Osteoblast (primary cell): ENCODE measurements at places on chromosomes 7 and 10. TPM values are rescaled to one million over a fixed set of nuclear protein-coding genes. Genes with fewer than 3 reads are reported as not detected.
A peak's percentile ranks its signal among the peaks of the same experiment; 100 is the strongest.

Gene C10orf67
- total RNA-seq = not detected in 2 replicates

Gene SOSTDC1
- under 0.01 TPM in 1 of 2 replicates, not detected in the other for total RNA-seq

Gene GNAI1
- 36.2 and 42.1 TPM in 2 replicates for total RNA-seq

Gene FOXI2
- not detected in 2 replicates for total RNA-seq

Gene PPP1R17
- total RNA-seq = not detected in 2 replicates

Gene AVPI1
- total RNA-seq = 101 and 105 TPM in 2 replicates

DNA sequence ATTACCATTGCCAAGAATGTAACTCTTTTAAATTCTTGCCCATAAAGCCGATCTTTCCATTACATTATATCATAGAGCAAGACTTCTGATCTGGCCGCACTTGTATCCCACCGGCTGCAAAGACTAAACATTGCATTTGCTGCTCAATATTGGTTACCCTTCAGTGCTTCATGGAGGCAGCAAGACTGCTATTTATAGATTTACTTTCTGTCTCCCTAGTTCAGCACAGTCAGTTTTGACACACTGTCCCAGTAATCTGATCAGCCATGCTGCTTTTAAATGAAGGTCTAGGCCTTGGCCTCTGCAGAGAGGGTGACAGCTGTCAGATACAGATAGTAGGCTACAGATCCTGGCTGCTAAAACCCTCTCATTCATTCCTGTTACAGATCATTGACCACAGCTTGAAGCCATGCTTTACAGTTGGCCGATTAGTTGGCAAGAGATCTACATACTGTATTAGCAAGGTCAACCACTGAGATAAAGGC is 562.6 kb upstream of the GALNT17 start:
- H3K27ac ChIP-seq = no peak overlapping the region
- H3K4me1 ChIP-seq = no peaks in the 10 kb centered on the region
- no peak overlapping the region for H3K4me3 ChIP-seq

DNA sequence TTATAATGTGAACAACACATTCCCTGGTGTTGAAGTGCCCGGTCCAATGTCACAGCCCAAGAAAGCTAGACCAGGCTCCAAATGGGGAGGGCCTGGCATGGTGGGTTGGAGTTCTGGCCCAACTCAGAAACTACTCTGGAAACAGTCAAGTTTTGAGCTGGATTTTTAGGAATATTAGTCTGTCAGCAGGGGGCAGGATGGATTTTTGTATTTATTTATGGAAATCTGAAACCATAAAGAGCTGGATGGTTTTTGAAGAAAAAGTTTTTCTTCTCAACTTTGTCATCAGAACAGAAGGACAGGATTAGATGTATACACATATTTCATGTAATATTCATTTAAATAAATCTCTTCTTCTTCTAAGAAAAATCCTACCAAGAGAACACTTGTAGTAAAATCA is 97.5 kb downstream of the POU6F2 start:
- no peak overlapping the region for H3K4me3 ChIP-seq
- no peaks in the 10 kb centered on the region for H3K36me3 ChIP-seq
- H3K4me1 ChIP-seq = no peaks in the 10 kb centered on the region
- no peaks in the 10 kb centered on the region for H3K27me3 ChIP-seq
- DNase-seq = no peak
- no peak overlapping the region for H3K27ac ChIP-seq

DNA sequence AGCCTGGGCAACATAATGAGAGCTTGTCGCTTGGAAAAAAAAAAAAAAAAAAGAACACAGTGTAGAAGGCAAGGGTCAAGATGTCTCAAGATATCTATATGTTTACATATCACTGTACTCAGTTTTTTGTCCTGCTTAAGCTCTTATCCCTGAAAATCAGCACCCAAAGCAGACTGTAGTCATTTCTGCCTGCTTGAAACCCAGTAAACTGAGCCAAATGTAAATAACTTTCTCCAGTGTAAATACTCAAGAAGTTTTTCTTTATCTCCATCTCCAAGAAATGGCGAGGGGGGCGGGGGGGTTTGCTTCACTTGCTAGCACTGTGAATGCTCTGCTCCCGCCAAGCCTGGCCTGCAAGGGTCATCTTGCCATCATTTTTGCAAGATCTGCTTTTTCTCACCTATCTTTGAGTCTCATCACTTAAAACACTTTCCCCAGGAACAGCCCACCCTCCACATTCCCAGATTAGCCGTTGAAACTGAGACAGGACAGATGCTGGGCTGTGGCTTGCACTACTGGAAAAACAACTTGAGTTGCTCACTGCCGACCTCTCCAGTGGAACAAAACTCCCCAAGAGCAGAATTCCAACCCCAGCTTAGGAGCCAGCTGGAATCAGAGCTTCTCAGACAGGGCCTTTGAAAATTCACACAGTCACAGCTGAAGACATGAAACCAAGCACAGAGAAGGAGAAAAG is 54.6 kb downstream of the AFAP1L2 start:
- no peak overlapping the region for H3K27ac ChIP-seq
- no peaks in the 10 kb centered on the region for H3K4me1 ChIP-seq
- no peaks in the 10 kb centered on the region for H3K27me3 ChIP-seq
- H3K4me3 ChIP-seq = no peak overlapping the region

DNA sequence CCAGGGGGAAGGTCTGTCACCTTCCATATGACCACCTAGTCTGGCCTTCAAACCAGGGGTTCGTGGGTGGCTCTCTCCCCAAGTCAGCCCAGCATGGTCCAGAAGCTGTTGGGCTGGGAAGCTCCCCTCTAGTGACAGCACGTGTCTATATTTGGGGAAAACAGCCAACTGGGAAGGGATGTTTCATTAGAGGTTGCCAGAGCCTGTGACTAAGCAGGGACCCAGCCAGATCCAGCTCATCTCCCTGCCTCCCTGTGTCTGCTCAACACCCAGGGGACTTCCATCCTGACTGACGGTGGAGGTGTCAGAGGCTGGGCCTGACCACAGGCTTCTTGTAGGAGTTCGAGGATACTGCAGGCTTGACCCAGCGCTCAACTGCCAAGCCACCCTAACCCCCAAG is 10.5 kb downstream of the STYXL1 start:
- no peaks in the 10 kb centered on the region for H3K27me3 ChIP-seq
- no peak overlapping the region for H3K4me3 ChIP-seq
- H3K27ac ChIP-seq = peak overlapping the region; percentile 30
- H3K4me1 ChIP-seq = peaks cover 11% of the 10 kb centered on the region
- no peaks in the 10 kb centered on the region for H3K36me3 ChIP-seq
- peak; percentile 95 for DNase-seq

- H3K27me3 ChIP-seq = no peaks in the 10 kb centered on the region
- DNase-seq = no peak
- H3K36me3 ChIP-seq = no peaks in the 10 kb centered on the region
- H3K4me3 ChIP-seq = no peak overlapping the region
Measured at GRCh38 chr10:70369498-70370018, 12.9 kb downstream of the LRRC20 start.

GRCh38 chr7:99080679-99081078 is 63.2 kb downstream of the SMURF1 start:
- no peaks in the 10 kb centered on the region for H3K36me3 ChIP-seq
- H3K27ac ChIP-seq = no peak overlapping the region
- DNase-seq = no peak
- H3K27me3 ChIP-seq = no peaks in the 10 kb centered on the region
- peaks cover 13% of the 10 kb centered on the region for H3K4me1 ChIP-seq

DNA sequence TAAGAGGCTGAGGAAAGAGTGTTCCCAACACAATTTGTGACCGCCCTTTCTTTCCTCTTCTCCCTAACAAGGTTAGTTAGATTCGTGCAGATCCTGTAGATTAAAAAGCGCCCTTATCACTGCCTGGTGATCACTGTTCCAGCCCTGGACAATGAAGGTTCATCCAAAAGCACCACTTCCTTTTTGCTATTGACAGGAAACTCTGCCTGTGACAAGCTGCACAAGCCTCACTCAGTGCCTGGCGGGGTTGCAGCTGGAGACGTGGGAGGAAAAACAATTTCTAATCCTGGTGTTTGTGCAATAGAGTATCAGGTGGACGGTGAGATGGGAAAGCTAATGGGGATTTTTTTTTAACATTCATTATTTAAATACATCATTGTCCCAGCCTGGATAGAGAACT is 105.9 kb upstream of the CAV2 start:
- no peaks in the 10 kb centered on the region for H3K36me3 ChIP-seq
- no peak for DNase-seq
- H3K27me3 ChIP-seq = no peaks in the 10 kb centered on the region
- no peak overlapping the region for H3K27ac ChIP-seq
- H3K4me3 ChIP-seq = no peak overlapping the region
- peaks cover 24% of the 10 kb centered on the region for H3K4me1 ChIP-seq

GRCh38 chr10:100996678-100997359 is 2.8 kb upstream of the LZTS2 start:
- peak; percentile 93 for DNase-seq
- peak overlapping the region; percentile 88 for H3K4me3 ChIP-seq
- H3K27me3 ChIP-seq = no peaks in the 10 kb centered on the region
- peaks cover 12% of the 10 kb centered on the region for H3K36me3 ChIP-seq

GRCh38 chr7:68604541-68604940 is 993.7 kb upstream of the AUTS2 start:
- H3K27ac ChIP-seq = no peak overlapping the region
- DNase-seq = no peak
- H3K36me3 ChIP-seq = no peaks in the 10 kb centered on the region
- no peak overlapping the region for H3K4me3 ChIP-seq
